ENCODE measurements at places on chromosomes 7 and 10. TPM values are rescaled to one million over a fixed set of nuclear protein-coding genes. Genes with fewer than 3 reads are reported as not detected.

DNA sequence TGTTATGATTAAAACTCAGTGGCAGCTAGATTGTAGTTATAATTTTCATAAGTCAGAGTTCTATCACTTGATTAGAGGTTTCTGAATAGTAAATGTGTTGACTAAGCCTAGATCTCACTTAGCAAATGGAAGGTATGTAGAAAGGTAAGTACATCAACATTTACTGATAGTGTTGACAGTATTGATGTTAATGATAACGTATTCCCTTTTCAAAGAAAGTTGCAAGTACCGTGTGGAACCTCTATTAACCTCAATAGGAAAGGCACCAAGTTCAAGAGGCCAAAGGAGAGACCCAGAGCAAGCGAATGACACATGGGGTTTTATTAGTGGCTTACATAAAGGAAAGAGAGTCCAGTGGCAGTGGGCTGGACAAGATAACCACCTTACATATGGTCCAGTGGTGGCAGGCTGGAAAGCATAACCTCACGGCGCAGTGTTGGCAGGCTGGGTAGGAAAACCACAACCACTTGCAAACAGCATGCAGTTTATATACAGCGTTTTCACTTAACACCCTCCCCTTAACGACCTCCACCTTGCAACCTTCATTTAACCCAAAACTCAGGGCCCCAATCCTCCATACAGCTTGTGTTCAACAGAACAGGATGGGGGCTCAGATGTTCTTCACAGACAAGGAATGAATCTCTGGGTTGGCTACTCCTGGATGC lies 611.0 kb downstream of the PARD3 start:
- DNase-seq, result no peak

DNA sequence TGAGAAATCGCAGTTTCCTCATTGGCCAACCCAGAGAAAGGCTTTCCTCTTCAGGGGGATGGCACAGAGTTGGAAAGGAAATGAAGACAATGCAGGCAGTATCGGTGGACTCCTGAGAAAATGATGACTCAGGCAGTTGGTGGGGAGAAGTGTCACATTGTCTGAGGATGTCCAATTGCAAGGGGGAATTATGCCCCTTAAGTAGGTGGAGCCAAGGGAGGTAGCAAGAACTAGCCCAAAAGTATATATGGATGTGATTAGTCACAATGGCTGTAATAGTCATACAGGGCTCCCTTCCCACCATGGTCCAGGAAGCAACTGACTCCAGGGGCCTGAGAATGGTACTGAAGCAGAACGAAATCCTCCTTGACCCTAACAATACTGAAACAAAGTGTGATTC lies 58.3 kb upstream of the EGFR start:
- no peak for DNase-seq

DNA sequence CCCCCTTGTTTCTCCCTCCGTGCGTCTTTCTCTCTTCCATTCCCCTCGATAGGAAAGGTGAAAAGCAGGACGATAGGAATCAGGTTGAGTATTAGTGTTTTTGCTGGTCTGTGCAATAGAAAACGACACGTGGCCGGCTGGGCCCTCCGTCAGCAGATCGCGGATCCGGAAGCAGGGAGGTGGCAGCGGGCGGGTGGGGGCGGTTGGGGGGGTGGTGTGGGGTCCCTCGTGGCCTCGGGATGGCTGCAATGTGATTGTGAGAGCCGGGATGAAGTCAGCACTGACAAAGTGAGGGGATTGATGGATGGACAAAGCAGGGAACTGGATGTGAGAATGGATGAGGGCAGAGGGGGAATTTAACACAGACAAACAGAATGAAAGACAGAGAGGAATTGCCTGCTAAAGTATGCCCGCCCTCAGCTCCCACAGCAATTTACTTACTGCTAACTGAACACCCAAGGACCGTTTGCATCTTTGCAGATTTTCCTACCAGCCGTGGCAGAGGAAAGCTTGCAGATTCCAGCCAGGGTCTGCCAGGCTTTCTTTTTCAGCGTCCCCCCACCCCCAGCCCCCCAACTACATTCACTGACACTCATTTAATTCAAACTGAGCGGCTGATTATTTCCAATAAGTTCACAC lies 280.9 kb downstream of the LRMDA start:
- DNase-seq, result no peak

DNA sequence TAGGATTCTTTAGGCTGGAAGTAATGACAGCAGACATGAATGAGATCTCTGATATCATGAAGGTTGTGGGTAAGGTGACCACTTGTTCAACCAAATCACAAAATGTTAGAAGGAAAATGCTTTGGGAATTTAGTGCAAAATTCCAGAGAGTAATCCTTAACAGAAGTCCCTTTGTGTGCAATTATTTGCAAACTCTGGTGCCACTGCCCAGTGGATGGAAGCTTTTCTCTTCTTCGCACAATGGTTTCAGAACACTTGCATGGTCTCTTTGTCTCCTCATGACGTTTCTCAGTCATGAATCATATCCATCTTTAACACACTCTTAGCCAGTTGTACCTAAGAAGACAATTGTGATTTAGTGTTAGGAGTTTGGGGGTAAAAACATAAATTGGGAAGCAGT lies 570.4 kb upstream of the ANKRD30A start:
- no peak for DNase-seq

DNA sequence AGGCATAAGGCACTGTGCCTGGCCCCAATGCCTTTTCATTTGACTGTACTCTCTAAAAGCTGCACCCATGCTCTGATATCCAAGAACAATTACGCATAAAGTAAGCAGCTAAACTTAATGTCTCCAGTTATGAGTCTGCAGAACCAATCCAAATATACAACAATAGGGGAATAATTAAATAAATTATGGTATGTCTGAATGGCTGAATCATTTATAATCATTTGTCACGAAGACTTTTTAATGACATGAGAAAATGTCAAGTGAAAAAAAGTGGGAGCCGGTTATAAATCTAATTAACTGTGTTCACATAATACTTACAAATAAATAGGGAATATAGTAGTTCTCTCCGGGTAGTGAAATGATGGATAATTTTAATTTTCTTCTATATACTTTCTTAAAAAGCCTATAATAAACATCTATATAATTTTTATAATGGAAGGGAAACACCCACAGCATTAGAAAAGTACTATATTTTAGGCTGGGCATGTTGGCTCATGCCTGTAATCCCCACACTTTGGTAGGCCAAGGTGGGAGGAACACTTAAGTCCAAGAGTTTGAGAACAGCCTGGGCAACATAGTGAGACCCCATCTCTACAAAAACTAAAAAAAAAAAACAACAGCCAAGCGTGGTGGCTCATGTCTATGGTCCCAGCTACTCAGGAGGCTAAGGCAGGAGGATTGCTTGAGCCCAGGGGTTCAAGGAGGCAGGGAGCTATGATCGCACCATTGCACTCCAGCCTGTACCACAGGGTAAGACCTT lies 14.2 kb downstream of the SLC37A3 start:
- no peak for DNase-seq

DNA sequence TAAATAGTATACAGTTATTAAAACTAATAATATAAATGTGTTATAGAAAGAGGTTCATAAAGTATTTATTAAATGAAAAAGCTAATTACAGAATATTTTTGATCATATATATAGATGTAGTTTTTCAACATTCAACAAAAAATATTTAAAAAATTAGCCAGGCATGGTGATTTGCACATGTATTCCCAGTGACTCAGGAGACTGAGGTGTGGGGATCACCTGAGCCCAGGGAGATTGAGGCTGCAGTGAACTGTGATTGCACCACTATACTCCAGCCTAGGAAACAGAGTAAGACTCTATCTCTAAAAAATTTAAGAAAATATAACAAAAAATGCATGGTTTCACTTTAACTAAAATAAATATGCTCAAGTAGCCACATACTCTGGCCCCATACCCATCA lies 118.0 kb upstream of the SEMA3C start:
- no peak for DNase-seq

DNA sequence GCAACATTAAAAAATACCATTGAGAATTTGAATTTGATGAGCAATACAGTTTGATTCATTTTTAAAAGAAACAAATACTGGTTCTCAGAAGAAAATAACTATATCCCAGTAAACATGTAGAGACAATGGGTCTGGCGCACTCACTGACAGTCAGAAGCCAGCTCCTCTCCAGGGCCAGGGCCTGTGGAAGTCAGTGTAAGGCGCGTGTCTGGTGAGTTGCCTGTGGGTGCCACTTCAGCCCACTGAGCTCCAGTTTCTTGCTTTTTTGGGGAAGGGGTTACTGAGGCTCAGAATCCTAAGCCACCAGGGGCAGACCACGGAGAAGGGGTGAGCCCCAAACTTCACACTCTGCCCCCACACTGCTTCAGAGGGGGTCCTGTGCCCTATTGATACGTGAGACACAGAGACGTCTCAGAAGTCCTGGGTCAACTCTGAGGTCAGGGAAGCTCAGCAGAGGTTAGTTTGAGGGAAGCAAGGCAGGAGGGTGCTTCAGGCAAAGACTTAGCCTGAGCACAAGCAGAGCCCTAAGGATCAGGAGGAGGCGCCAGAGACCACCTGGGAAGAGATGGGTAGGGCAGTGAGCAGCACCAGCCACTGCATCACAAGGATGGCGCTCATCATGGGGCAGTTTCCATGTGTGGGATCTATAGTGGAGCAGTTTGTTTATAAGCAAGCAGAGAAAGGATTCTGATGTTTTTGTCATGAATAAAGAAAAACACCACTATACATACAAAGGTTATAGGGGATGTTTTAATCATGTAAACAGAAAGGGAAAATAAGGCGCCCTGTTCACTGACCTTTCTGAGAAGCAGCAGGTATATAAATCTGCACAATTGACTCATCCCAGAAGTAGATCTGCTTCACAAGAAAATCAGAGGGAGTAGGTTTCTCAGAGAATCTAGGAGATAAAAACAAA lies 95.7 kb downstream of the PKD1L1 start:
- no peak for DNase-seq

DNA sequence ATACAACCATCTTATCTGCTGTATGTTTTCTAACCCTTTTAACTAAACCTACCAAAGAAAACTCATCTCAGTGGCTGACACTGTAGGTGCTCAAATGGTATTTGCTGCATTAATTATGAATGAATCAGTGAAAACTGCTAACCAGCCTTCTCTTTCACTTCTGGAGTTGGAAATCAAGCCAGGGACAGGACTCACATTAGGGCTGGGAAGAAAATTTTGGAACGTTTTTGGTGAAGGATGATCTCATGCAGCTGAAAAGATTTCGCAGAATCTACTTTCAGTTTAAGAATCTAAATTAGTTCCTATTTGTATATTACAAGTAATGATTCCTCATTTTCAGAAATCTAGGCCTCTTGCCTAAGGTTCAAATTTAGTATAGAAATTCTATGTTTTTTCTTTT lies 12.9 kb downstream of the MTPN start:
- no peak for DNase-seq

GRCh38 chr10:33370434-33370930 lies 36.0 kb upstream of the NRP1 start:
- no peak for DNase-seq

DNA sequence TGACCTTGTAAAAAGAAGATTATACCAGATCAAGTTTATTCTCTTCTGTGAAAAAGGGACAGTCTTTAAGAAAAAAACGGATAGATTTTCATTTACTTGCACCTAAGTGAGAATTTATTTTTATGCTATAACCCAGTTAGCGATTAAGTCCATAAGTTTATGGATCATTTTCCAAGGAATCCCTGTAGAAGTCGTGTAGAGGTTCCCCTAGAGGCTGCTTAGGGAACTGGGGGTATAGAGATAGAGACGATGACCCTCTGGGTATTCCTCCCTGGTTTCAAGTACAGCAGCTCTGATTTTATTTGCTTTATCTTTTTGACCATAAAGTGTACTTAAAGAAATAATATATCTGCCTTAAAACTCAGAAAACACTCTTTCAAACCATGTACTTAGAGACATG lies 648.4 kb upstream of the LRRTM3 start:
- no peak for DNase-seq

- DNase-seq, result no peak
Observed at GRCh38 chr10:17871036-17871435, 61.9 kb downstream of the MRC1 start.

- DNase-seq, result peak; percentile 82
Observed at GRCh38 chr10:30751678-30752331, 122.3 kb upstream of the LYZL2 start.

DNA sequence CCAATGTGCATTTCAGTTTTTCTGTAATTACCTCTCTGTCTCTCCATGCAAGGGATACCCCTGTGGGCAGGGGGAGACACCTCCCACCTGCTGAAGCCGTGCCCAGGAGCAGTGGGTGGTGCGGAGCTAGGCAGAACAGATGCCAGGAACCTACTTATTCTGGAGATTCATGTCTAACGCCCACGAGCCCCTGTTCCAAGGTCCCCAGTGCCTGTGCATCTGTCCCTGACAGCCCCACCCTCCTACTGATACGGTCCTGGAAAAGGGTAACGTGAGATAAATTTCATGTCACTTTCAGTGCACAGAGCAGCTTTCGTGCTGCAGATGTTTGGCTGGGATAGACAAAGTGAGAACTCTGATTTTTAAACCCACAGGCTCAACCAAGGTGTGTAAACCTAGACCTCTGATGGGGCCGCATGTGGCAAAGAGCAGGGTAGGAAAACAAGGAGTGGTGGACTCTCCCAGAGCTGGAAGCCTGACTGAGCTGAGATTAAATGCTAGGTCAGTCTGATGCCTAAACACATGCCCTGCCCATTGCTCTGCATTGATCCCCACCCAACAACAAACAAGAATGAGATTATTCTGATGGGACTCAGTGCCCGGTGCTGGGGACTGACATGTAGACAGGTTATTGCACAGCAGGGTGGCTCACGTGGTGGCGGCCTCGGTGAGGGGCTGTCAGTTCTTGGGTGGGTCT lies 123.6 kb upstream of the GDF10 start:
- DNase-seq, result no peak

GRCh38 chr10:31136930-31137885 lies 105.5 kb upstream of the ZNF438 start:
- peak; percentile 54 for DNase-seq

DNA sequence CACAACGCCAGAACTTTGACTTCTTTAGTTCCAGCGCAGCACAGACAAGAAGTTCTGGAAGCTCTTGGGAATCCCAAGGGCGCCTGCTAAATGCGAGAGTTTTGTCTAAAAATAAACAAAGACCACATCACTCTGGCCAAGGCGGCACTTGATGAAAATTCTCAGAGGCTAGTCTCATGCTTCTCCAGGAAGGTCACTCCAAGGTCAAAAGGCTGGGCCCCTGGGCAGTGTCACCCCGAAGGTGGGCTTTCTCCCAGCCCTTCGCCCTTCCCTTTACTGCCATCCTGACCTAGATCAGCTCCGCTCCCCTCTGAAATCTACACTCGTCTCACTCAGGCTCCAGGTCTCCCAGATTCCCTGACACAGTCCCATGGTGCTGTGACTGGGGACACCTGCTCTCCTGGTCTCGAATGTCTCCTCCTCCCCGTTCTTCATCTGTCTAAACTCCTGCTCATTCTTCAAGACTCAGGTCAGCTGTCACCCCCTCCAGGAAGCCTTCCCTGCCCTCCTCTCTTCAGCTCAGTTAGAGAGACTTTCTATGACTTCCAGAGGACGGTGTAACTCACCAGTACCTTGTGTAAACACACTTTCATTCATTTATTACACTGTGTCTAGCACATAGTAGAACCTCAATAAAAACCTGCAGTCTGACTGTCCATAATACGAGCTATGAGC lies 10.5 kb downstream of the FAM53B start:
- DNase-seq, result no peak

GRCh38 chr7:5692845-5693278 lies 88.6 kb downstream of the RNF216 start:
- no peak for DNase-seq

The LLCFC1 gene
- not detected for total RNA-seq

The TMEM184A gene
- not detected for total RNA-seq

The EPDR1 gene
- 36.3 TPM for total RNA-seq

The CTNNA3 gene
- total RNA-seq, result 23.8 TPM

The POLR2J2 gene
- total RNA-seq, result 1.4 TPM

The TCF7L2 gene
- total RNA-seq, result 11.3 TPM

The GCC1 gene
- total RNA-seq, result 4.9 TPM

The FXYD4 gene
- not detected for total RNA-seq
